ENCODE measurements at places on chromosomes 2 and 18.
A peak's percentile ranks its signal among the peaks of the same experiment; 100 is the strongest.

GRCh38 chr2:205959521-205959920, 126.5 kb downstream of the INO80D start:
- no peak for DNase-seq

GRCh38 chr2:84856787-84857186, 24.1 kb downstream of the TRABD2A start:
- no peak for DNase-seq

GRCh38 chr2:207805566-207806226, 36.0 kb upstream of the FZD5 start:
- no peak for DNase-seq

DNA sequence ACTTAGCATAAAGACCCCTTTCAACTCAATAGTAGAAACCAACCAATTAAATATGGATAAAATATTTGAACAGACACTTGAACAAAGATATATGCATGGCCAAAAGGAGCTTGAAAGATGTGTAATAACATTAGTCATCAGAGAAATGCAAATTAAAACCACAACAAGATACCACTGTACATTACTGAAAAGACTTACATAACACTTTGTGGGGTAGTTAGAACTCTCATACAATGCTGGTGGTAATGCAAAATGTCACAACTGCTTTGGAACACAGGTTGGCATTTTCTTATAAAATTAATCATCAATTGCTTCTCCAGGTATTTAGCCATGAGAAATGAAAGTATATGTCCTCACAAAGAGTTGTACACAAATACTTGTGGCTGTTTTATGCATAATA, 60.7 kb downstream of the TTC27 start:
- peak; percentile 21 for DNase-seq

GRCh38 chr2:187552381-187552780, 1.9 kb downstream of the TFPI start:
- DNase-seq = no peak

Data from GM04504 (cell line).